Hematopoietic multipotent progenitor cell (in vitro differentiated cells): ENCODE measurements at places on chromosomes 3 and 15.

DNA sequence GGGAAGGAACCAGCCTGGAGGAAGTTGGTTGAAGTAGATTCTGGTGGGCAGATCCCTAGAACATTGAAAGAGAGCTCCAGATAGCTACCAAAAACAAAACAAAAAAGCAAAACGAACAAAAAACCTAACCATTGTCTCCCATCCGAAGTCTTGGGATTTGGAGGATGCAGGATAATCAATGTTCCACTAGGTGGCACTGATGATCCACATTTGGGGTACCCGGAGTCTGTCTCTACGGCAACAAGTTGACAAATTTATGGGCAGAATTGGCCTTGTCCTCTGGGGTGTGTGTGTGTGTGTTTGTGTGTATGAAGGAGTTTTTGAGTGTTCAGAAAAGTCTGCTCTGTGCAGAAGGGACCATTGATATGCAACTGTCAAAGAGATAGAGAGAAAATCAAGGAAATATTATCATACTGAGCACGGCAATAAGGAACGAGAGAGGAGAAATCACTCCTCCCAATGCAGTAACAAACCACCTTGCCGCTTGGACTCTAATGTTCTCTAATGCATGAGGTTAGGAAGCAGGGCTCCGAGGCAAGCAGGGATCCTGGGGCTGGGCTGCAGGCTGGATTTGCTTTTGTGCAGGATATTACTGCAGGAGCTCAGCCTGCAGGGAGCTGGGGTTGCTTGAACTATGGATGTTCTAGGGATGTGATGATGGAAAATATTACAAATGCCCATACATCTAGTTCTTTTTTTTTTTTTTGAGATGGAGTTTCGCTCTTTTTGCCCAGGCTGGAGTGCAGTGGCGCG, 59.8 kb upstream of the KLHL25 start:
- DNase-seq = peak; percentile 39

DNA sequence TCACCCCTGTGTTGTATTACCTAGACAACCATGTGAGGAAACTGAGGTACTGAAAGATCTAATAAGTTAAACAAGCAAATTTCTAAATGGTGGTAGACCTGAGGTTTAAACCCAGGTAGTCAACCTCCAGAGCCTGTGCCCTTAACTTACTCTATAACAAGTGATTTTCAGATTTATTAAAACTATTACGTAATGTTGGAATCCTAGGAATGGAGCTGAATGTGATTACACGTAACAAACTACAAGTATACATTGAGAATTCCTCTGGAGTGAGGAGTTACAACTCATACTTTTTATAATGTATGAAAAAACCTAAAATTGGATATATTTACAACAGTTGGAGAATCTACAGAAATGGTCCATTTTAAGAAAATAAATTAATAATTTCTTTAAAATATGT, 18.0 kb downstream of the FAM98B start:
- DNase-seq = no peak

DNA sequence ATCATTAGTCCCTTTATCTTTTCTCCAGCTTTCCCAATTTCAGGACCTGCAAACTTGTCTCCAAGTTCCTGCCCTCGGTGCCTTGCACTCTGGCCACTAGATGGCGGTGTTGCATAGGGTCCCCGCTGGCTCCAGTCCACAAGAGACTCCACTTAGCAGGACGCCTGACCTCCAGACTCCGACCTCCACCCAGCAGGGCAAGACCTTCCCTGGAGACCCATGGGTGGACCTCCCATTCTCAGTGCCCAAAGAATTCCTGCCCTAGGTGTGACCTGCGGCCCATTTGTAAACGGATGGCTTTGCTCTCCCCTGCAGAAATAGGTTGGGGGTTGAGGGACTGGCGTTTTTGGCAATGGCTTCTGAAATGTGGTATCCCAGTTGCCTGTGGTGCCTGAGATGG, 82.6 kb downstream of the LSM3 start:
- peak; percentile 63 for DNase-seq

DNA sequence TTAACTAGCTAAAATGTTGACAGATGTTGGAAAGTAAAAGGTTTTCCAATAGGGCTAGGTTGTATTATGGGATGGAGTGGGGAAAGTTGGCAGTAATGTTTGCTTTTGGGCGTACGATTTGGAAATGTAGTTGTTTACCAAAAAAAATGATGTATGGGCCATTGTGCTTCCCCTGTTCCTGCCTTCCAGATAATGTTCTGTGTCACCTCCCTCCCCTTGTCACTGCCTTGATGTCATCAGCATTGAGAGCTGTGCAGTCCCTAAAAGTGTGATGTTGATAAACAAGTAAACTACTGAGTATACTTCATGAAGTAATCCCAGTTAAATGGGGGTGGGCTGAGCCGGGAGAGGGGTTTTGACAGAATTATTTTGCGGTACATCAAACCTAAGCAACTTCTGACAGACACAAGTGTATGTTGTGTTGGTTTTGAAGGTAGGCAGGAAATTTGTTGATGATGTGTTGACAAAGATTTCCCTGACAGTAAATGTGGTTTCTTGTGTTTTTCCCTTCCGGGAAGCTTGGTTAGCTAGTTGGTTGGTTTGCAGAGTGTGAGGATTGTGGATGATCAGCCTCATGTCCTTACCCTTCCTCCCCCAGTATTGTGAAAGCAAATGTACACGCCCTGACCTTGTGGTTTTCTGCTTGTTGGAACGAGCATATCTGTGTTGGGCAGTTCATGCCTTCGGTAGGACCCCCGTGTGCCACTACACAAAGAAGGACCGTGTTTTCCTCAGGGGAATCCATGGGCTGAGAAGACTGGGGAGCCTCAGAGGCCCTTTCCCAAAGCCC, 87.3 kb downstream of the PGPEP1L start:
- DNase-seq = no peak

- peak; percentile 10 for DNase-seq
Measured at GRCh38 chr15:77418966-77419835, 703 bp downstream of the PEAK1 start.

DNA sequence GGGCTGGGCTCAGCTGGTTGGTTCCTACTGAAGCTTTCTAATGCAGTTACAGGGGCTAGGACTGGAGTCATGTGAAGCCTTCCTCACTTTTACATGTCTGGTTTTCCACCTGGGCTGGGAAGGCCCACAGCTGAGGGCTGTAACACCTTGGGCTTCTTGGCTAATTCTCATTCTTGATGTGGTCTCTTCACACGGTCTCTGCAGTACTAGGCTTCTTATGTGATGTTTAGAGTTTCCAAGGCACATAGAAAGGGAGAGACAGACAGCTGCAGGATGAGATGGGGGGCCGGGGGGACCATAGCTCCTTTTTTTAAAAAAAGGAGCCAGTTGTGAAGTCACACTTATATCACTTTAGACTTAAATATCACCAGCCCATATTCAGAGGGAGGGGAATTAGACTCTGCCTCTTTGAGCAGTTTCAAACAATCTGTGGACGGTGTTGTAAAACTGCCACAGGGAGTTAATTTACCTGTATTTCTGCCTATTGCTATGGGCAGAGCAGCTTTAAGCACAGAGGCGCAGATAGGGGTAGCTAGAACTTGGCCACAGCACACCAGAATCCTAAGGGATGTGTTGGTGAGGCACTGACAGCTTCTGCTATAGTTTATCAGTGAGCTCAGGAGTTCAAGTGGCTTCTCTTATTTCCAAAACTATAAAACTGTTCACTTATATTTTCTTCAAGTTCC, 46.7 kb downstream of the NKIRAS1 start:
- DNase-seq = no peak

DNA sequence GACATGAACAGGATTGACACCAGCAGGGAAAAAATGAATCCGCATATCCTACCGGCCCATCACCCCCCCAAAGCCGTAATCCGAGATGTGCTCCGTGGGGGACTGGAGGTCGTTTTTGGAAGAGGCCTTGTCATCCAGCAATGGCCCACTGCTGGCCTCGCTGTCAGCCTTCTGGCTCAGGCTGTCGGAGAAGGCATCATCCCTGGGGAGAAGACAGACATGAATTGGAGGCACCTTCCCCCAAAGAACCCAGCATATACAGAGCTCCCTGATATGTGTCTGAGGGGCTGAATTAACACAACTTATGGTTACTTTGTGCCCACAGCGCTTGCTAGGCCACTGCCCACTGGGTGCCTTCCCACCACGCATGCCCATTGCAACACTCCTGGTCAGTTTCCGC, 29.6 kb upstream of the RAD18 start:
- no peak for DNase-seq

- DNase-seq = peak; percentile 16
Measured at GRCh38 chr15:48855501-48856440, 22.2 kb upstream of the EID1 start.

DNA sequence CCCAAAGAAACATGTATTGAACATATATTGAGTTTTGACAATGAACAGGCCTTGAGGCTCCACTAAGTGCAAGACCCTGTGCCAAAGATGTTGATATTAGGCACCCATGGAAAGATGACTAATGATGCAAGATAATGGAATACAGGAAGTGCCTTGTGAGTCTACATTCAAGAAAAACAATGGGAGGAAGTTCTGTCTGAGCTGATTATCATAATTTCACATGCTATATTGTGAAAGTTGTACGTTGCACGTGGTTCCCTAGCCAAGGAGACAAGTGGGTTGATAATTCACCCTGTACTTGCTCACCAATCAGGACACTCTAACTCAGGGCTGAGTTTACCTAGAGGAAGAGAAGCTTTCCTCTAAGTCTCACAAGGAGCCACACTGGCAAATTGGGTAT, 186.9 kb upstream of the STAC start:
- no peak for DNase-seq

GRCh38 chr3:53545310-53545995, 51.0 kb downstream of the CACNA1D start:
- DNase-seq = no peak

DNA sequence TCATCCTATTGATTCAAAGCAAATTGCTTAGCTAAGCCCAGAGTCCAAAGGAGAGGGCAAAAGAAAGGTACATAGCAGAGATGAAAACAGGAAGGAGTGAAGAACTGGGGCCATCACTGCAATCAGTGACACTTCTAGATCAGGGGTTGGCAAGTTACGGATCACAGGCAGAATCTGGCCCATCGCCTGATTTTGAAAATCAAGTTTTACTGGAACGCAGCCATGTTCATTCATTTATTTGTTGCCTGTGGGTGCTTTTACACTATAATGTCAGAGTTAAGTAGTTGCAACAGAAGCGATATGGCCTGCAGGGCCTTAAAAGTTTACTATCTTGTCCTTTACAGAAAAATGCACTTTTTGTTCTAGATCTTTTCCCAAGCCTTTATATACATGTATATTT, 271.7 kb upstream of the TOPAZ1 start:
- DNase-seq = no peak

GRCh38 chr3:131636266-131636775, 133.6 kb upstream of the MRPL3 start:
- no peak for DNase-seq

DNA sequence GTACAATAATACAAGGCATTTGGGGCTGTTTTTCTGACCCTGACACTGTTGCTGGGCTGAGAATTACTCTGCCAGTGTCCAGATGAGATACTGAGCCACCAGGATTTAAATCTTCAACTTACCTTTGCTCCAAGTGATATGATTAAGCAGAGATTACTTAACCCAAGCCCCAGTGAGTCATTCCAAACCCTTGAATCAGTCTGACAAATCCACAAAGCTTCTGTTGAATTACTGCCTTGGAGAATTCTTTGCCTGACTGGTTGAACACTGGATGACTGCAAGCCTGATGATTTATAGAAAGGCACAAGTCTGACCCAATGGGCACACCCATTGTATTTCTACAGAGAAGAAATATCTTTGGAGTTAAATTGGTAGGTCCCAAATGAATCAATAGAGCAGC, 88.2 kb upstream of the TSC22D2 start:
- DNase-seq = no peak

- no peak for DNase-seq
Measured at GRCh38 chr3:54653456-54654195, 274.2 kb downstream of the LRTM1 start.

DNA sequence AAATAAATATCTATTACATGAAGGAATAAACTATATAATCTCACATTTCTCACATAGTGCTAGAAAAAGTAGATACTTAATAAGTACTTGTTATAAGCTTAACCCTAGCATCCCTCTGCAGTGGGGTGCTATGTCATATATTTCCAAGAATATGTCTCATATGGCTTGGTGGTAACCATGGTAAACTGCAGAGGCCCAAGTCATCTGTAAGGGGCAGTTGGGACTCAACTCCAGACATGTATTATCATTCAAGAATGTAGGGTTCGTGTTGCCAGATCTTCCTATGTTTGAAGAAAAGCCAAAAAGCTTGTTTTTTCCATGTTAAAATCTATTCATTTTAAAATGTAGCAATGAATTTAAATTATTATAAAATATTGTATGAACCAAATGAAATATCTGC, 46.2 kb downstream of the ZNF385D start:
- no peak for DNase-seq

DNA sequence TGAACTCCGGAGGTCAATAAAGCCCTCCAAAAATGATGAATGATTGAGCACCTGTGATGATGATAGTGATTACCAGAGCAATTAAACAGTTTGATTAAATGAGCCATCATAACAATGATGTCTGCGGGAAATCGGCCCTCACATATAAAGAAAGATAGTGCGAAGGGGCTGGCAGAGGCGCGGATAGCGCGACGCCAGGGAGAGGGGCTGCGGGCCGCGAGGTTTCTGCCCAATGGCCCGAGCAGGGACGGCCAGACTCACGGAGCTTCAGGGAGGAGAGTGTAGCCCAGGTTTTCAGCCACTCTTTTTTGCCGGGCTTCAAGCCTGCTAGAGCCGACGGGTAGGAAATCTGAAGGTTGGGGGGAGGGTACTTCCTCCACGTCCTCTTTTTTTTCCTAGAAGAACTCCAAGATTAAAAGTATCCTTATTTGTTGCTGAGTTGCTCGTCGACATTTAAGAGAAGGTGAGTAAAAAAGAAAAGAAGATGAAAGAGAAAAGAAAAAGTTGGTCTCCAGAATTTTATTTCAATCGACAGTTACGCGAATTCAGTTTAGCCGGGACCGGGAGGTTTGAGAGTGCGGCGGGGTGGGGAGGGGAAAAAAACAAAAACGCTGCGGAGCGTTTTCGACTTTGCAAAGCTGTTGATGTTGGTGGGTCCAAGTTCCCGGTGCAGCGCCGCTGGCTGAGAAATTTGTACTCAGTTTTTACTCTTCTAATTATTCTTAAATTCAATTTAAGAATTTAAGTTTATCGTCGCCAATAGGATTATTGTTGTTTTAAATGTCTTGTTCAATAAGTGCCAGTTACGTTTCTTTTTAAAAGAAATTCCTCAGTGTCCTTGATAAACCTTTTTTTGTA, 2.2 kb upstream of the MEIS2 start:
- DNase-seq = no peak

DNA sequence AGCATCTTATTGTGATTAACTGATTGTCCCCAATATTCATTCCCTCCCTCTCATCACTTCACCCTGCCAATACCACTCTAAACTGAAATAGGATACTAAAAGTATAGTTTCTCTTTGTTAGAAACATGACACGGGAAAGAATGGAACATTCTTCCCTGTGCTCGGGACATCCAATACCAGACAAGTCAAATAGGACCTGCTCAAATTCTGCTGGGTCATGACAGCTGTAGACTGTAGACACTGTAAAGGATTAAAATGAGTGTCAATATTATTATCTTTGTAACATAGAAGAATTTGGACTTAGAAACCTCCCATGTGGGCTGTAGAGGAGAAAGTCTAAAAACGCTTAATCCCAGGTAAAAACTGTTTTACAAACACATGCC, 315.0 kb upstream of the NR2E3 start:
- no peak for DNase-seq

GRCh38 chr15:82871358-82871757, 61.9 kb downstream of the WHAMM start:
- no peak for DNase-seq
